ENCODE measurements at places on chromosomes 3 and 15.

- DNase-seq = no peak
These were observed 149.9 kb upstream of the STT3B start for GRCh38 chr3:31382856-31383255.

GRCh38 chr3:150404023-150404422 is 4.1 kb upstream of the TSC22D2 start:
- DNase-seq = no peak

DNA sequence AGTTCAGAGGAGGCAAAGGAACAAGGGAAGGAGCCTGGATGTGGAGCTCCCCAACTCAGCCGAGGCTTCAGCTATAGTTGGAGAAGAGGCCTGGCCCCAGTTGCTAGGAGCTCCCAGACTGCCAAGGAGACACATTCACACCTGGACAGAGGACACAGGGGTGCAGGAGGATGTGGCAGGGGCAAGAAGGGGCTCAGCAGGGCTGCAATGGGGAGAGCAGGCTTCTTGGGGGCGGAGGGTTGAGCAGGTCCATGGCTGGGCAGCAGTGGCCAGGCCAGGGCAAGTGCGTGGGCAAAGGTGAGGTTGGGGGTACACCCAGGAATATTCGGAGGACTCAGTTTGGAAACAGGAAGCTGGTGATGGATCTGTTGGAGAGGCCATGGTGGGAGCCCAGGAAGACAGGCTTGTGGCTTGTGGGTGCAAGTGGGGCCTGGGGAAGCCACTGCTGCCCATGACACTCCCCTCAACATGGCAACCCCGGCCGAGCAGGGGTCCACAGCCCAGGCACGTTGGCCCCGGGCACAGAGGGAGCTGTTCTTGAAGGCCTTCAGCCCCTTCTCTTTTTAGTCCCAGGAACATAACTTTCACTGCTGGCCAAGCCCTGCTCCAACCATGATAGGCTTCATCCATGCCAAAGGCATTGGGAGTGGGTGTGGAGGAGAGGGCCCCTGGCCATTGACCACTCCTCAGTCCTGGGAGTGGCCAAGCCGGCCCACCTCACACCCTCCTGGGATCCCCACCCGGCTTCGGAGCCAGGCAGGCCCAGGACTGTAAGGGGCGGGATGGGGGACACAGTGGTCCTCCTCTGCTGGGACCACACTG is 33.3 kb downstream of the TSPAN3 start:
- no peak for DNase-seq

- no peak for DNase-seq
These were observed 144.2 kb downstream of the ANO10 start for GRCh38 chr3:43477600-43477999.

- DNase-seq = no peak
These were observed 160.5 kb upstream of the CCDC54 start for GRCh38 chr3:107216711-107217110.

DNA sequence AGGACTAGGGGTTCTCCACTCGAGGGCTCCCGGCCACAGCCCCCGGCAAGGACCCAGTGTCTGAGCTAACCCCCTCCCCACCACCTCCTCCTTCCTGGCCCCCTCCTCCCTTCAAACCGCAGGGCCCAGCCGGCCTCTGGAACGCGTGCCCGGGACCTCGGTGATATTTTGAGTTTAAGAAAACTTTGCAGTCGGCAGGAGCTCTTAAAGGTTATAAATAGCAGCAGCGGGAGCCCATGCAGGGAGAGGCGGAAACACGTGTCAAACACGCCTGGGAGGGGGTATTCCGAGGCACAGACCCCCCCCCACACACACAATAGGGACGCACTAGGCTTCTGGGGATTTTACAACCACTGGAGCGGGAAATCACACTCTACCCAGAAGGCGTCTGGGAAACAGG is 3.1 kb upstream of the PTH1R start:
- no peak for DNase-seq

DNA sequence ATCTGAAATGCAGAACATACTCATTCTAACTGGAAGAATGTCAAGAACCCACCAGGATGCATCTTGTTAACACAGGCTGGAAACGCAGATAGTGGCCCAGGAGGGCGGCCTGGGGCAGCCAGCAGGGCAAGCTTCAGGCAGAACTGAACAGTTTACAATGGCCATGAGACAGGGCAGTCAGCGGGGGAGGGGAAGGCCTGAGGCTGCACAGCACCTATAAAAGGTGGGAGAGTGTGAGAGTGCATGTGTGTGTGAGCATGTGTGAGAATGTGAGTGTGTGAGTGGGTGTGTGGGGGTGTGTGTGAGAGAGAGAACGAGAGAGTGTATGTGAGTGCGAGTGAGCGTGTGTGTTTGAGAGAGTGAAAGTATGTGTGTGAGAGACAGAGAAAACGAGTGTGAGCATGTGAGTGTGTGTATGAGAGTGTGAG is 26.8 kb upstream of the SLCO2A1 start:
- DNase-seq = no peak

DNA sequence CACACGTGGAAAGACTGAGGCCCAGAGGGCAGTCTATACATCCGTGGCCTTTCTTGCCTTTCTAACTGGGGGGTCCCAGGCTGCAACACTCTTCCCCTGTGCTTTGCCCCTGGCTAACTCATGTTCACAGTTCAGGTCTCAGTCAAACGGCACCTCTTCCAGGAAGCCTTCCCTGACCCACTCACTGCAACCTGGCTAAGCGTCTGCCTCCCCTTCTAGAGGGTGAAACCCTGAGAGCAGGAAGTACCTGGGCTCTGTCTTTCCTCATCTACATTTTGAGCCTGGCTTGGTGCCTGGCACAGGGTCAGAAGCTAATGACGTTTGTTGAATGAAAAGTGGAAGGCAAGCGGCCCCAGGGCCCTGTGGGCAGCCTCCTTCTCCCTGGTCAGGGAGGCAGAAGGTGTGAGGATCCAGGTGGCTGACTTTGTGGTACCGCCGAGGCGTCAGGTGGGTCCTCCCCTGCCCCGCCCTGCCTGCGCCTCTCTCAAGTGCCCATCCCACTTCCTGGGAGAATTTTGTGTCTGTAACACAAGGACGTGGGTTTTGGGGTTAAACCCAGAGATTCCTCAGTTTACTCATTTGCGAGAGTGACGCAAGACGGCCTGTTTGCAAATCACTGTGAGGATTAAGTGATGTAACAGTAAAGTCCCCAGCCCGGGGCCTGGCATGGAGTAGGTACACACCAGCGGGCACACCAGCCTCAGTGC is 32.1 kb downstream of the DNASE1L3 start:
- no peak for DNase-seq

- peak; percentile 55 for DNase-seq
These were observed 355.4 kb downstream of the OTOL1 start for GRCh38 chr3:161851941-161852566.

DNA sequence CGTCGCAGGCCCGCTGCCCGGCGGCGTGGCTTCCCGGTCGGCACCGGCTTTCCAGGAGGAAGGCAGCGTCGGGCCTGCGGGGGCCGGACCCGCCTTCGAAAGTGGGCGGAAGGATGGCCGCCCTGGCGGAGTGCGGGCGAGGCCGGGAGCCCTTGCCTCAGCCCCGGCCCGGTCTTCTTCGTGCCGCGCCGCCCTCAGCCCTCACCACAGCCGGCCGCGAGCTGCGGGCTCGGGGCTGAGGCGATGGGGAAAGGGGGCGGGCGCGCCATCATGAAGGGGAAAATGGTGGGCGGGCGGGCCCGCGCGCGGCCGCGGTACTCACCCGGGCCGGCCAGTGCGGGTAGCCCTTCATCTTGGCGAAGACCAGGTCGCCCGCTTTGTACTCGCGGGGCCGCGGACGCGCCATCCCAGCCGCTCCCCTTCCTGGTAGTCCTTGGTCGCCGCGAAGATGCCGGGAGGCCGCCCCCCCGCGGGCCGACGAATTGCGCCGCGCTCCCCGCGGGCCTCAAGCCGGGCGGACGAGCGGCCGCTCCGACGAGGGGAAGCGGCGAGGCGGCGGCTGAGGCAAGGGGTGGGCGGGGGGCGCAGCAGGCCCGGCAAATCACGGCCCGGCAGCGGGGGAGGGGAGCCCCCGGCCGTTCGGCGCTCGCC is 489 bp downstream of the HDGFL3 start:
- DNase-seq = no peak

- DNase-seq = no peak
These were observed 108.1 kb downstream of the LSAMP start for GRCh38 chr3:116337229-116337628.

GRCh38 chr3:28138043-28138610 is 103.3 kb upstream of the CMC1 start:
- no peak for DNase-seq

DNA sequence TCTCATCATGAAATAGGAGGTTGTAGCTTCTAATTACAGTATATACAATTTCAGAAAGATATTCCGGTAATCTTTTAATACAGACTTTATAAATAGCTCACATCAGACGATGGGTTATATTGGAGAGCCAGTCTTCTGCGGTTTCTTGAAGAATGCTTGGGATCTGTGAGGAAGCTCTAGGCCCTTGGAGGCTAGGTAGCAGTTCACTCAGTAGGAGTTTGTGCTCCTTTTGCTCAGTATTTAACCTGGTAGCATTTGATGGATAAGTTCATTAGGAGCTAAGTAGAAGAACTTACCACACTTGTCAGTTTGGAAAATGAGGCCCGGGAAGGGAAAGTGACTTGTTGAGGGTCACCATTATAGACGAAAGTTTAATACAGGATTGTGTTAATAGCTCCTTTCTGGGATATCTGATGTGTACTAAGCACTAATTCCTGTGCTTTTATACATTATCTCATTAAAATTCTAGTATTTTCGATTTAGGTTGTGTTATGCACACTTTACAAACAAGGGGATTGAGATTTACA is 2.8 kb downstream of the FNDC3B start:
- no peak for DNase-seq

- DNase-seq = peak; percentile 49
These were observed 1.4 kb downstream of the LMOD3 start for GRCh38 chr3:69120879-69121464.

GRCh38 chr3:106913111-106913698 is 464.0 kb upstream of the CCDC54 start:
- no peak for DNase-seq
